ENCODE measurements at places on chromosomes 5 and 9.

DNA sequence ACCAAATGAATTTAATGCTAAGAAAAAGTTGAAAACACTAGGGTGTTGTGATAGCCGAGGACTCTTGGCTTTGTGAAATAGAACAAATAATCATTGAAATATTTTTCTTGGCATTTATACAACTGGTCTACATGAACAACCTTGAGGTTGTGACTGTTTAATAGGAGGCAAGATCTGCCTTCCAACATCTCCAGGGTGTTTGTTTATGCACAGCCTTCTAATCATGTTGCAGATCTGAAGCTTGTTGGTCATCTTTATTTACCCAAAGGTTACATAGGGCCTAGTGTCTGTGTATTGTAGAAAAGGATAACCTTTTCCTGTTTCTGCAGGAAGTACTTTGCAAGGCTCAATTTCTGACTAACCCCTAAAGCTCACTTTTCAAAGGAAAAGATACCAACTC is 65.2 kb upstream of the RANBP3L start:
- ATAC-seq: no peak

- no peak for ATAC-seq
Measured at GRCh38 chr5:28737682-28738081, 1699.3 kb upstream of the CDH9 start.

GRCh38 chr5:132026516-132027008 is 15.1 kb upstream of the ACSL6 start:
- ATAC-seq: no peak

- ATAC-seq: no peak
Measured at GRCh38 chr5:124645396-124645795, 101.0 kb downstream of the ZNF608 start.

DNA sequence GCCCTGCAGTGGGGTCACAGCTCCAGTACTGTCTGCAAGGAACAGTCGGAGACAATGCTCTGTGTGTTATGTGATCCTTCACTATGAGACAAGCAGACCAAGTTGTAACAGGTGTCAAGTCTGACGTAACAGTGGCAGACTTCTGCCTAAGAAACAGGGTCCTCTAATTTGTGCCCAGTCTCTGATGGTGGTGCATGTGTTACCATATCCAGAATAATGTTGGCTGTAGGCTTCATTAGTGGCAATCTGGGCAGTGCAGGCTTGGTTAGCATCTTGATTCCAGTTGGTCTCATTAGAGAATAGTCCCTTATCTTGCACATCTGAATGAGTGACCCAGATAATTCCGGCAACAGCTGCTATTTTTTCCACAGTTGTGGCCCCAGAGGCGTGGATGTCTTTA is 33.8 kb downstream of the ZNF131 start:
- no peak for ATAC-seq

DNA sequence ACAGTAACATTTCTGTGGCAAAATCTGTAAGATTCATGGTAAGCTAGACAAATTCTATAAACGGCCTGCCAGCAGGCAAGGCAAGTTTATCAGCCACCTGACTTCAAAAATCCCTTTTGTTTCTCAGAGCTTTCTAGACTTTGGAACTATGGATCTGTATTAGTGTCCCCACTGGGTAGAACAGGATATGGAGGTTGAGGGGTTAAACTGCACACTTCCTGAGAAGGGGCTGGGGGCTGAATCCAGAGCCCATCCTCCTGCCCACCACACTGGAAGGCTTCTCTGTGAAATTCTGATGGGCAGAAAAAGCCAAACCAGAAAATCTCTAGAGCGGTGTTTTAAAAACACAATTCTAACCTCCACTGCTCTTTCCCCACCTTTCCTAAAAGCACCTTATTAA is 128.7 kb downstream of the ENTREP1 start:
- no peak for ATAC-seq

DNA sequence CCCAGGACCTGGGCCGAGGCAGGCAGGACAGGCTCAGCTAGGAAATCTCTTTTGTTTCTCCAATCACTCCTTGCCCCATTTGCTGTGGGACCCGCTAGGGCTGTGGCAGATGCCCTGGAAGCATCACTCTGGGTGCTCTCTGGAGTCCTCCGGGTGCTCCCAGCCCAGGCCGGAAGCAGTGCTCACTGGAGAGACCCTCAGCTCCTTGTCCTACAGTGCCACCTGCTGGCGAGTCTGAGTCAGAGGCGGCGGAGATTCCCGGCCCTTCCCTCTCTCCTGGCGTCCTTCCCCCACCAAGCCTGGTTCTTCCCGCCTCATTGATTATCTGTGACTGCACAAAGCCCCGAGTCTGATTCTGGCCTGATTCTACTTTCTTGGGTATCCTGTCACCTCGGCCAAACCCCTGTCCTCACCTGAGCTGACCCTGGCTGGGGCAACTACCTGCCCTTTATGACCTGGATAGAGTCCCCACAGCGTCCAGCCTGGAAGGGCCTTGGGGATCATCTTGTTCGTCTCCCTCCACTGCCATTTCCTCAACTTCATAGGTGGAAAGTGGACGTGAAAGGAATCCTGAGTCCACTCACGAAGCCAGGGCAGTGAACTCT is 7.3 kb upstream of the BARHL1 start:
- no peak for ATAC-seq

- ATAC-seq: no peak
Measured at GRCh38 chr9:37398464-37399025, 24.0 kb upstream of the GRHPR start.

DNA sequence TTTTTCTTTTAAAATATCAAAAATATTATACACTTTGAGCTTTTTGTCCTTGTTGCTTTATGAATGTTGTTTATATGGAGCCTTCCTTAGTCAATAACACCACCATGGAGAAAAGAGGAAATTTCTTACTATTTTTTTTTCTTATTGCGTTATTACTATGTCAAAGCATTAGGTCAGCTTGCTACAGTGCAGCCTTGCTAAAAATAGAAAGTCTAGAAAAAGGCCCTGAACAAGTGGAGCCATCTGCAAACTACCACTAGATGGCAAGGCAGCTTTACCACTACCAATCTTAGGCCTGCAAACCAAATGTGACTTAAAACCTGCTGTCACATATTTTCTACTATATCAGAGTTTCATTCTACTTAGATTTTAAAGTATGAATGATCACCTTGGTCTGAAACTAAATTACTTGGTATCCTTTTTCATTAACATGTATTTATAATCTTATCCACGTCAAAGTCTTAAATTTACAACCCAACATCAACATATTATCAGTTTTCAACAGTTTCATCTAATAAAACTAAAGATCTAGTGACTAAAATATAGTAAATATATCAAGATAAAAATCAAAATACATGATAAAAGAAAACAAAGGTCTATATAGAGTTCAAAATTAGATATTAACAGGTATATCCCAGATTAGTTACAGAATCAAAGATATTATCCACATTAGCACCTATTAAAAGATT is 113.1 kb upstream of the ACOT12 start:
- ATAC-seq: peak; percentile 86

DNA sequence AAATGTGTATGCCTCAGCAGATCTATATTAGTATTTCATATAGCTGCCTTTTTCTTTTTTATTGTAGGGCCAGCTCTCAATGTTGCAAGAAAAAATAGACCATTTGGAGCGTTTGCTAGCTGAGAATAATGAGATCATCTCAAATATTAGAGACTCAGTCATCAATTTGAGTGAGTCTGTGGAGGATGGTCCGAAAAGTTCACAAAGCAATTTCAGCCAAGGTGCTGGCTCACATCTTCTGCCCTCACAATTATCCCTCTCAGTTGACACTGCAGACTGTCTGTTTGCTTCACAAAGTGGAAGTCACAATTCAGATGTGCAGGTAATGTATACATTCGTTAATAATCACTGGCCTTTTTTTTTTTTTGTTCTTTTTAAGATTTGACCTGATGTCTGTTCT is 23.7 kb downstream of the MAN2A1 start:
- ATAC-seq: no peak

GRCh38 chr5:81948349-81948748 is 23.5 kb upstream of the ATG10 start:
- ATAC-seq: no peak

GRCh38 chr9:14710804-14711203 is 11.7 kb downstream of the CER1 start:
- peak; percentile 61 for ATAC-seq

GRCh38 chr9:16625811-16626210 is 244.7 kb downstream of the BNC2 start:
- no peak for ATAC-seq

GRCh38 chr9:108083796-108084352 is 594.3 kb upstream of the KLF4 start:
- no peak for ATAC-seq

GRCh38 chr9:101860920-101861319 is 122.5 kb upstream of the GRIN3A start:
- ATAC-seq: no peak

- no peak for ATAC-seq
Measured at GRCh38 chr9:113238202-113238858, 17.0 kb downstream of the SLC31A1 start.

GRCh38 chr9:105236261-105236660 is 8.2 kb upstream of the SLC44A1 start:
- ATAC-seq: no peak

GRCh38 chr5:179132586-179133355 is 72.6 kb downstream of the ZNF354C start:
- ATAC-seq: no peak

- no peak for ATAC-seq
Measured at GRCh38 chr9:36053971-36054370, 17.3 kb downstream of the RECK start.

GRCh38 chr5:5886812-5887486 is 464.5 kb downstream of the ICE1 start:
- peak; percentile 45 for ATAC-seq

- ATAC-seq: no peak
Measured at GRCh38 chr9:136257381-136258298, 12.0 kb upstream of the QSOX2 start.

DNA sequence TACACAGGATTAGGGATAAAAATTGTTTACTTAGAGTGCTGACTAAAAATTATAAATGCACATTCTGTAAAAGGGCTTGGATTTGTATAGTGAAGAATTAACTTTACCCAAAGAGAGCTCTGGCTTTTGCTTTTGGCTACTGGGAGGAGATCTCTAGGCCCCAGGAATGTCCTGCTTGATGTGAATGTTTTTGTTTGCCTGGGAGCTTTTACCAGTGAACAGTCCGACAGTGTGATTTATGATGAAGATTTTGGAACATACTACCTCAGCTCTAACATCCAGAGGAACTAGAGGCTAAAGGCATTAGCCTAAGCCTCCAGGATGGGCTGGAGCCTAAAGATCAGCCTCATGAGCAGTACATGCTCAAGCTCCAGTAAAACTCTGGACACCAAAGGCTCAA is 103.7 kb upstream of the RFX3 start:
- no peak for ATAC-seq

DNA sequence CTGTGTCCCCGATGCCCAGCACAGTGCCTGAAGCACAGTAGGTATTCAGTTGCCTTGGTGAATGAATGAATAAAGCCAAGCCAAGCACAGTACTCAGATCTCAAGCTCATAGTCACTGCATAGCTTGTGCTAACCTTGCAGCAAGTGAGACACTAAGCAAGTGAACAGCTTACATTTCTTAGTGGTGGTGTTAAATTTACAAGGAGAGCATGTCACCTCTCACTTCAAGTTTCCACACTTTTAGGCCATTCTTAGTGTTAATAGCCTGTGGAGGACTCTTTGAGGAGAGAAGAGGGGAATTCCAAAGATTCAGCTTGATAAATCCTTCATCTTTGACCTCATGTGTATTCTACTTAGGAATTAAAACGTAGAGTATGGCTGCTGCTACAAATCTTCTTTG is 104.7 kb downstream of the C9orf152 start:
- no peak for ATAC-seq

GRCh38 chr5:140833993-140834392 is at the start of gene PCDHA7:
Gene PCDHA7, plus strand, starts transcription at chr5:140834269. Its CDS starts 115 bp downstream, at chr5:140834384.
- ATAC-seq: no peak

DNA sequence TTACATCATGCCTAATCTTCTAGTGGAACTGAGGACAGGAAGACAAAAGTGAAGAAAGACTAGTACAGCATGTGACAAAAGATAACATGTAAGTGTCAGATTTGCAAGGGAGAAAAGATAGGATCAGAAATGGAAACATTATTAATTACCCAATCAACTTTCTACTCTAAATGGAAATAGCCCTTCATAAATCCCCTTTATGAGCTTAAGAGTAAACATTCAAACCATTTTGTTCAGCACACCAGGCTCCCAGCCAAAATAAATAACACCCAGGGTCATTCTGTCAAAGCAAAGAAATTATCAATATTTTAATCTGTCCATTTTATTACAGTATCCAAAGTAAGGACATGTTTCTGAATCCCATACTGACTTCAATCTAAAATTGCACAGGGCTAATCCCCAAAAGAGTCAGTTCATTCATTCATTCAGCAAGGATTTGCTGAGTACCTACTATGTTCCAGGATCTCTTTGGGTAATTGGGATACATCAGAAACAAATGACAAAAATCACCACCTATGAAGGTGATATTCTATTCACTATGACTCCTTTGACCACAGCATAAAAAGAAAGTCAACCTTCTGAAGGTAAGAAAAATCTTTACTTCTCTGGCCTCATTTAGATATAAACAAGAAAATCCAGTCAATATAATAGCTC is 5.3 kb downstream of the PRELID2 start:
- no peak for ATAC-seq

DNA sequence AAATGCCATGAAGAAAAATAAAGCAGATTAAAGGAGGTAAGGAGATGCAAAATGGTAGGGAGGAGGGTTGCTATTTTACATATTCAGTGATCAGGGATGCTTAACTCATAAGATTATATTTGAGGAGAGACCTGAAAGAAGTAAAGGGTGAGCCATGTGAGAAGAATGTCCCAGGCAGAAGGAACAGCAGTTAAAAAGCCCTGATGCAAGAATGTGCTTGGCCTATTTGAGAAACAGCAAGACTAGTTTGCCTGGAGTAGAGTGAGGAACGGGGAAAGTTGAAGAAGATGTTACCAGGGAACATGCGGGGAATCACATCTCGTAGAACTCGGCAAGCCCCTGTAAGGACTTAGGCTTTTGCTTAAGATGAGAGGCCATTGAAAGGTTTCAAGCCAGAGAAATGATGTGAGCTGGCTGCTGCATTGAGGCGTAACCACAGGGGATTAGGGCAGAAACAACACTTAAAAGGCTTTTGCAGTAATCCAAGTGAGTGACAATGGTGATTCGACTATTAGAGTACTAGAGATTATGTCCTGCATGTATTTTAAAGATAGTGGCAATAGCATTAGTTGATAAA is 198.7 kb downstream of the VPS13A start:
- ATAC-seq: no peak

Measured in activated CD4-positive, CD25-positive, alpha-beta regulatory T cell treated with anti-CD3 and anti-CD28 coated beads, Interleukin-2, amount 50 U/mL, for 24 hours (primary cell).